Astrocyte (in vitro differentiated cells and primary cell): ENCODE measurements at places on chromosomes 5 and 9. TPM values are rescaled to one million over a fixed set of nuclear protein-coding genes. Genes with fewer than 3 reads are reported as not detected.

Gene PCDHA9
- 0.95 and 1.1 TPM in 2 replicates for total RNA-seq

Gene EIF4E1B
- total RNA-seq = not detected in 2 replicates

Gene NDUFAF2
- 43.9 and 46.0 TPM in 2 replicates for total RNA-seq

Gene DROSHA
- 50.6 and 56.5 TPM in 2 replicates for total RNA-seq

Gene ZNF483
- 1.8 and 2.5 TPM in 2 replicates for total RNA-seq

Gene CCIN
- 1.1 and 1.9 TPM in 2 replicates for total RNA-seq

Gene SLC6A3
- 0.07 TPM in 2 replicates for total RNA-seq

DNA sequence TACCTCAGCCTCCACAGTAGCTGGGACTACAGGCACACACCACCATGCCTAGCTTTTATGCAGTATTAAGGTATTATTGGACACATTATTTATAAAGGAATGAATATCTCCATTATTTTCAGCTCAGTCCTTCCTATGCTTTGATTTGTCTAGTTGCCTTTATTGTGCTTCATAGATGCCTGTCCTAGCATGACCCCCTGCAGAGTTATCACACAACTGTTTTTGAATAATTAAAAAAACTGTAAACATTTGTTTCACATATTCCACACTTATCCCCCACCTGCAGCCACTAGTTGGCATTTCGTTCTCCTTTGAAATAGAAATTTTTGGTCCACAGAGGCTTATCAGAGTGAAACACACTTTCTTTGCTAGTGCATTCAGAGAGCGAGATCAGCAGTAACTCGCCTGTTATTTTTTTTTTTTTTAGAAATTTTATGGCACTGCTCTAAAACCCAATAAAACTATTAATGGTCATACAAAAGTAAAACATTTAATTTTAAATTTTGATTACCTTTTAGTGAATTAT is 151.8 kb upstream of the RASA1 start:
- H3K4me1 ChIP-seq = peaks cover 35% of the 10 kb centered on the region
- no peaks in the 10 kb centered on the region for H3K27me3 ChIP-seq
- no peak overlapping the region for H3K27ac ChIP-seq
- H3K4me3 ChIP-seq = no peak overlapping the region
- H3K36me3 ChIP-seq = no peaks in the 10 kb centered on the region

DNA sequence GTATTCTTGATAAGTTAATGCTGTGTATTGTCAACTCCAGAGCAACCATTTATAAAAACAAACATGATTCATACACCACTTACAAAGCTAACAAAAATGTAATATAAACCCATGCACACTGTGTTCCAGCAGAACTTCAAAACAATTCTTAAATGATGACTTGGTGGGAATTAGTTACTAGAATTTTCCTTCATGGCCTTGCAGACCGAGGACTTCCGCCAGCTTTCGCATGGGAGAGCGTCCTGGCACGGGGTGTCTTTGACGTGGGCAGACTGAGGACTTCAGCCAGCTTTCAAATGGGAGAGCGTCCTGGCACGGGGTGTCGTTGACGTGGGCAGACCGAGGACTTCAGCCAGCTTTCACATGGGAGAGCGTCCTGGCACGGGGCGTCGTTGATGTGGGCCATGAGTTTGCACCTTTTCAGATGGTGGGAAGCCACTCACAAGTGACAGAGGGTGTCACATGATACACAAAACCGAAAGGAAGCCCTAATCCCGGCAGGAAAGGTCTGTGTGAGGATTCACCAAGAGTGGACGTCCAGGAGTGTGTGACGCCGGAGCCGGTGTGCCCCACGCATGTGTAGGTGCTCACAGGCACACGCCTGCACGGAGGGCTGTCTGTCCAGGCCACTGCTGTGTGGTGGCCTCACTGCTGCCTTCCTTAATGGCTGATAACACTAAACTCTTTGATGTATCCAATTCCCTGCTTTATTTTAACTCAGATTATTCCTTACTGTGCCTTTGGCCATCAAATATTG is 211.3 kb upstream of the IRX4 start:
- DNase-seq = no peak
- H3K27ac ChIP-seq = no peak overlapping the region
- H3K27me3 ChIP-seq = no peaks in the 10 kb centered on the region
- H3K36me3 ChIP-seq = no peaks in the 10 kb centered on the region
- H3K4me1 ChIP-seq = no peaks in the 10 kb centered on the region

- H3K36me3 ChIP-seq = no peaks in the 10 kb centered on the region
- no peaks in the 10 kb centered on the region for H3K27me3 ChIP-seq
- no peak overlapping the region for H3K4me3 ChIP-seq
- peaks cover 3% of the 10 kb centered on the region for H3K4me1 ChIP-seq
- no peak overlapping the region for H3K27ac ChIP-seq
- DNase-seq = peak; percentile 10
These were observed 57.1 kb downstream of the EDIL3 start for GRCh38 chr5:84327591-84327990.

DNA sequence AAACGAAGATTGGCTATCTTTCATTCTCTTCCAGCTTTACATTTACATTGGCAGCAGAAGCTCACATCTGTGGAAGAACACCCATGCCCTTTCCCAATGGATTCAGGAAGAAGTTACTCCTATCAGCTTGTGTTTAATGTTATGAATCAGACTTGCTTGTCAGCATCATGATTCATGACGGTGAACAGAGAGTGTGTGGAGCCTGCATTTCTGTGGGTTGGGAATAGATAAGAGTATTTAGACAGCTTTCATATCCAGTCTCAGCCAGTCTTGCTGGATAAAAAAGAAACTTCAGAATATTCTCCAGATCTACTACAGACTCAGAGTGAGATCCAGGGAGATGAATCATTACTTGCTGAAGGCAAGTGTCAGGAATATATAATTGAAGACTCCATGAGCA is 812.9 kb upstream of the ZNF608 start:
- no peaks in the 10 kb centered on the region for H3K27me3 ChIP-seq
- peak overlapping the region; percentile 58 for H3K27ac ChIP-seq
- no peaks in the 10 kb centered on the region for H3K36me3 ChIP-seq
- no peak overlapping the region for H3K4me3 ChIP-seq
- peaks cover 26% of the 10 kb centered on the region for H3K4me1 ChIP-seq
- DNase-seq = peak; percentile 100

DNA sequence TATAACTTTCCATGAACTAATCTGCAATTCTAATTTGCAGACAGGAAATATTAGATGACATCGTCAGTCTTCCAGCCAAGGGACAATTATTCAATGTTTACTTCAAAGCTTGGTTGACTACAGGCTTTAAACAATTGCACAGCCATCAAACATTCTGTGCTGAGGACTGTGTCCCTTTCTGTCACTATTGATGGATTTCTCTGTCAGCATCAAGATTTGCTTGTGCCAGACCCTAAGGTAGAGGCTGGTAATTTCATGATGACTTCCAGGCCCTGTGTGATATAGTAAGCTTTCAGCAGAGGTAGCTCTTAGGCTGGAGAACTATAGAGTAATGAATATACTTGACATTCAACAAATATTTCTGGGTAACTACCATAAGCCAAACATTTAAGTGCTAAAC is 229.3 kb upstream of the ACTBL2 start:
- H3K4me3 ChIP-seq = no peak overlapping the region
- no peak overlapping the region for H3K27ac ChIP-seq
- no peaks in the 10 kb centered on the region for H3K27me3 ChIP-seq
- H3K4me1 ChIP-seq = peaks cover 4% of the 10 kb centered on the region
- no peaks in the 10 kb centered on the region for H3K36me3 ChIP-seq

GRCh38 chr5:56207537-56207936 is 25.6 kb downstream of the ANKRD55 start:
- no peak overlapping the region for H3K4me3 ChIP-seq
- no peaks in the 10 kb centered on the region for H3K27me3 ChIP-seq
- H3K27ac ChIP-seq = no peak overlapping the region
- H3K4me1 ChIP-seq = peaks cover 9% of the 10 kb centered on the region

DNA sequence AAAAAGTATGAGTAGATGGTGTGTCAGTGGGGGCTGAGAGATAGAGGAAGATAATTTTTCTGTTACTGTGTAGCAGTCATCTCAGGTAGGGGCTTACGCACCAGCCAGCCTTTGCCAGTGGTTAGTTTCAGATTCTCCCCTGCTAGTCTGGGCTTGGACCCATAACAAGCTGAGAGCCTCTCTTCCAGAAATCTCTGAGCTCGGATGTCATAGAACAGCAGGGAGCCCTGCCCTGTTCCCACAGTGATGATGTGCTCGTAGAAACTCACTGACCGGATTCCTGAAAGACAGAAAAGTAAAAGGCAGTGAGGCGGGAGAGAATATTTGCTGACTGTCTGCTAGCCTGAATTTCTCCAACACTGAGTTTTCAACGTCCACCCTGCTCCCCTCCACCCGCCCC is 37.2 kb downstream of the DCAF12 start:
- H3K4me3 ChIP-seq = no peak overlapping the region
- peaks cover 38% of the 10 kb centered on the region for H3K36me3 ChIP-seq
- H3K27me3 ChIP-seq = no peaks in the 10 kb centered on the region
- no peak overlapping the region for H3K27ac ChIP-seq
- no peaks in the 10 kb centered on the region for H3K4me1 ChIP-seq

DNA sequence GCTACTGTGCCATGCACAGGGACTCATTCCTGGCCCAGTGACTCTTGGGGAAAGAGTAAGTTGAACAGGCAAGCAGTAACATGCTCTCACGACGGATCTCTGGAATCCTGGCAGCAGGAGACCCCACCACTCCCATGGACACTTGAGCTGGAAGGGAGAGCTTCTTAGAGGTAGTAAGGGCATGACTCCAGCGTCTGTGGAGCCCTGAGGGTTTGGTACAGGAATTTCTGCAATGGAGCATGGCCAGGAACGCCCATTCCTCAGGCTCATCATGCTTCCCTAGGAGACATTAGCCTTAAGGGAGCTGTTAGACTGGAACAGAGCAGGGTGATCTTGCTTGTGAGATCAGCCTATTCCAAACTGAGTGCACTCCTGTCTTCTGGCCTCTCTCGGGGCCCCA is 212.9 kb downstream of the MAT2B start:
- no peaks in the 10 kb centered on the region for H3K4me1 ChIP-seq
- no peaks in the 10 kb centered on the region for H3K27me3 ChIP-seq
- no peak overlapping the region for H3K27ac ChIP-seq
- DNase-seq = no peak
- H3K4me3 ChIP-seq = no peak overlapping the region
- no peaks in the 10 kb centered on the region for H3K36me3 ChIP-seq

DNA sequence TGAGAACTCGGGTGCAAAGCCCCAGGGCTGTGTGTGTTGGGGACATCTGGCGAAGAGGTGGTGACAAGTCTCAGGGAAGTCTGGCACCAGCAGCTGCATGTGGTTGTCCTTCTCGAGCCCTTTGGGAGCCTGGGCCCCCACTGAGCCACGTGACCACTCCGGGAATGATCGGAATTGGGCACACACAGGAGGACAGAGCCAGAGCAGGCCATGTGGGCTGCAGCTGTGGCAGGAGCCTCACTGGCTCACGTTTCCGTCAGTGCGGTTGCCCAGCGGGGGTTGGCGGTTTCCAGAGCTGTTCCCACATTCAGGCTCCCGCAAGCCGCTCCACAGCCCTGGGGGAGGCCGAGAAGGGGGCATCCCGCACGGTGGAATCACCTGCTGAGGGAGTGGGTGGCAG is 6.8 kb upstream of the CEL start:
- no peak overlapping the region for H3K27ac ChIP-seq
- H3K27me3 ChIP-seq = no peaks in the 10 kb centered on the region
- no peak overlapping the region for H3K4me3 ChIP-seq
- peak; percentile 4 for DNase-seq
- H3K4me1 ChIP-seq = no peaks in the 10 kb centered on the region

DNA sequence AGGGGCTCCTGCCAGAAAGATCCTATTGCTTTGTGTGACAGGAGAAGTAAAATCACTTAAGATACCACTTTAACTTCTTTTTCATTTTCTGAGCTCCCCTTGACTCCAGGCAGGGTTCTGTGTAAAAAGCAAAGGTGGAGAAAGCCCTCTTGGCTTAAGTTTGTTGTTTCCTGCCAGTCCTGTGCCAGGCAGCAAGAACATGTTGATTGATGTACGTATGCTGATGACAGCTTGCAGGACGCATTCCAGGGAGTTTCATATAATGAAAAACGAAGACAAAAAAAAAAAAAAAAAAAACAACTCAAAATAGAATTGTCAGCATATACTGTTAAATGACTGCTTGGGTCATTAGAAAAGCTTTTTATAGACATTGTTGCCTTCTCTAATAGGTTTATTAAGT is 251.7 kb downstream of the PSAT1 start:
- H3K27ac ChIP-seq = no peak overlapping the region
- no peaks in the 10 kb centered on the region for H3K36me3 ChIP-seq
- no peak overlapping the region for H3K4me3 ChIP-seq
- no peak for DNase-seq

DNA sequence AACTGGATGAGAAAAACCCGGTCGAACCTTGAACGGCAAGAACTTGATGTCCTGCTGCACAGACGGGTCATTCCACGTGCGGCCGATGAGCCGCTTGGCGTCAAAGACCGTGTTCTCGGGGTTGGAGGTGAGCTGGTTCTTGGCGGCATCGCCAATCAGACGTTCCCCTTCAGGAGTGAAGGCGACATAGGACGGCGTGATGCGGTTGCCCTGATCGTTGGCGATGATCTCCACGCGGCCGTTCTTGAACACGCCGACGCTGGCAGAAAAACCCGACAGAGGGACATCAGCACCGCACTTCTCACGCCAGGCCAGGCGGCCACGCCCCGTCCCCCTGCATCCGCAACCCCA is 519 bp downstream of the HSPA5 start:
- no peaks in the 10 kb centered on the region for H3K27me3 ChIP-seq
- peak overlapping the region; percentile 98 for H3K27ac ChIP-seq
- no peak for DNase-seq

DNA sequence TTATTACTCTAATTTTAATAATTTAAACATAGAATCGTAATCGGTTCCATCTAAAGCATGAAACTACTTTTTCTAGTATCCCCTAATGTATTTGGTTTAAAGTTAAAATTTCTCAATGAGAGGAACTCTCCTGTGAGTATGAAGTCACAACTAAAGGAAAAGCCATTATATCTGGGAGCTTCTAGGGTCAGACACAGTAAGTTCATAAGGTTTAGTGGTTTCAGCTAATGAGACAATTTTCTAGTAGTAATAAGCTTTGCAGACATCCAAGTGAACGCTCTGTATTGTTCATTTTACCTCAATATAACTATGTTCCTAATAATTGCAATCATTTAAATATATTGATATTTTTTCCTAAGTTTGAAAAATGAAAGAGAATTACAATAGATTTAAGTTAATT is 364.4 kb upstream of the CDH9 start:
- H3K4me3 ChIP-seq = no peak overlapping the region
- H3K36me3 ChIP-seq = no peaks in the 10 kb centered on the region
- H3K27ac ChIP-seq = no peak overlapping the region
- no peaks in the 10 kb centered on the region for H3K27me3 ChIP-seq
- DNase-seq = no peak

DNA sequence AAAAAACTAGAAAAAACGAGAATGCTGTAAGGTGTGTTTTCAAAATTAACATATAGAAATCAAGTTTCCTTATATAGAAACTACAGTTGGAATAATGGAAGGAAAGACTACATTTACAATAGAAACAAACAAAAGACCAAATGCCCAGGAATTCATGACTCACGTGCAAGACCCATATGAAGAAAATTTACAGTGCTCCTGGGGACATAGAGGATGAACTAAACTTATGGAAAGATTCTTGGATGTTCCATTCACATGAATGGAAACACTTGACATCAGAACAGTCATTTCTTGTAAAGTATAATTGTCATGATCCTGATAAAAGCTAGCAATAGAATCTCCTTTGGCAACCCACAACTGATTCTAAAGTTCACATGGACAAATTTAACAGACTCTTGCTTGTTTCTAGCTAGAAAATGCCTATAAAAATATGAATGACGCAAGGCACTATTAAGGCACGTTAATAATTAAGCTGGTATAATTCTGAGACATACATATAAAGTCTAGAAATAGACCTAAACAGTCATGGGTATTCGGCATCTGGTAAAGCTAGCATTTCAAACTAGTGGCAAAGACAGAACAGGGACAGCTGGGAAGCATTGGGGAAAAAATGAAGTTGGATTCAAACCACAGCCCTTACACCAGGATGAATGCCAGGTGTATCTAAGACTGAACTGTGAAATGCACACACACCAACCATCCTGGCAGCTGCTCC is 5.1 kb upstream of the ZFP62 start:
- no peaks in the 10 kb centered on the region for H3K36me3 ChIP-seq
- no peak overlapping the region for H3K27ac ChIP-seq
- no peaks in the 10 kb centered on the region for H3K27me3 ChIP-seq
- H3K4me3 ChIP-seq = no peak overlapping the region
- no peak for DNase-seq
